ENCODE measurements at places on chromosomes 6 and 20.

- DNase-seq, result peak; percentile 72
Observed at GRCh38 chr6:144008120-144008811, at the start of gene PLAGL1. Gene PLAGL1, minus strand, starts transcription at chr6:144008259. Its CDS starts 60,123 bp downstream, at chr6:143948136.

DNA sequence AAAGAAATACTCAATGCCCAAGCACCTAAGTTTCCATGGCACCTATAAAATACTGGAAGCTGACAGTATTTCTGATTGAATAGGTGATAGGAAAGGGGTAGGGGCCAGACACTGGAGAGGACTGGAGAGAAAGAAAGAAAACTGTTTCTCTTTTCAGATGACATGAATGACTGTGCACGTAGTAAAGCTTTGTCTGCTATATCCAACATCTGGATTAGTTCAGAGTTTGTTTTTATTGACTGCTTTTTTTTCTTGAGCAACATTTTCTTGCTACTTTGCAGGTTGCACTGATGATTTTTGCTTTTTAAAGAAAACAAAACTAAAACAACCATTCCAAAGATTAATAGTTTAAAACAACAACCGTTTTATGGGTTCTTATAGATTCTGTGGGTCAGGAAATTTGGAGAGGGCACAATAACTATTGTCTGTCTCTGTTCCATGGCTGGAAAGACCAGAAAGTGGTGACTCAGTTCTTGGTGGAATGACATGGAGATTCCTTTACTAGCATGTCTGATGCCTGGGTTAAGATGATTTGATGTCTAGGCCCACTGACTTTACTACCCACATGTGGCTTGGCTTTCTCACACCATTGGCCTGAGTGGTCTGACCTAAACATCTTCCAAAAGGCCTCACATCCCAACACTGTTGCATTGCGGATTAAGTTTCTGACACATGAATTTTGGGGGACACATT lies 12.2 kb upstream of the LRP11 start:
- DNase-seq, result no peak

DNA sequence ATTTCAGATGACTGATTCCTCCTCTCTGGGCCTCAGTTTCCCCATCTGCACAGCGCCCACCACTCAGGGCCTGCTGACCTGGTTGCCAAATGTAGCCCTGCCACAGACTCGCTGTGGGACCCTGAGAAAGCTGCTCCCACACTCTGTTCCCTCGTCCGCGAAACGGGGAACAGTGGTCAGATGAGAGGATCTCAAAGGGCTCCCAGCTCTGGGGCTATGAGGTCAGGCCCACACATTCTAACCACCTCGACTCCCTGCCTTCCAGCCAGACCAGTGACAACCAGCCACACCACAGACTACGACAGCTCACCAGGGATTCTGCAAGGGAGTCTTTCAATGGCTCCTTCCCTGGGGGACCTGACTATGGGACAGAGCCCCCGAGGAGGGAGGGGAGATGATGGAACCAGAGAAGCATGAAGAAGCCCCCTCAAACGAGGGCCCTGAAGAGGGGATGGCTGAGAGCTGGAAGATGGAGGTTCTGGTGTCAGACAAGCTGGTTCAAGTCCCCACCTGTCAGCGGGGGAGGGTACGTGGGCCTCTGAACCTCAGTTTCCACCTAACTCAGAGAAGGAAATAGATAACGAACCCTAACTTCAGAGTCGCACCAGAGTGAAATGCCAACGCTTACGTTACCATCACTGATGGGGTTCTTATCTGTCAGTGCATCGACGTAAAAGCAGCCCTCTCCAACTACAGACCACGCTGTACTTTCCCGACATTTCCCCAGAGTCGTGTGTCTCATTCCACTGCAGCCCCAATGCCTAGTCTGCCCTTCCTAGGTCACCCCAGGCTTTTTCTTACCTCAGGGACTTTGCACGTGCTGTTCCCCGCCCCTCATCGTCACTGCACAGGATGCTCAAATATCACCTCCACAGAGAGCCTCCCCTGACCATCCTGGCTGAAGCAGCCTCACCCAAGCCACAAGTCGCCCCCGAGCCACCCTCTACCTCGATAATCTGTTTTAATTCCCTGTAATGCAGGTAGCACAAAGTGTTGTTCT lies 60.5 kb downstream of the PREX1 start:
- DNase-seq, result no peak

DNA sequence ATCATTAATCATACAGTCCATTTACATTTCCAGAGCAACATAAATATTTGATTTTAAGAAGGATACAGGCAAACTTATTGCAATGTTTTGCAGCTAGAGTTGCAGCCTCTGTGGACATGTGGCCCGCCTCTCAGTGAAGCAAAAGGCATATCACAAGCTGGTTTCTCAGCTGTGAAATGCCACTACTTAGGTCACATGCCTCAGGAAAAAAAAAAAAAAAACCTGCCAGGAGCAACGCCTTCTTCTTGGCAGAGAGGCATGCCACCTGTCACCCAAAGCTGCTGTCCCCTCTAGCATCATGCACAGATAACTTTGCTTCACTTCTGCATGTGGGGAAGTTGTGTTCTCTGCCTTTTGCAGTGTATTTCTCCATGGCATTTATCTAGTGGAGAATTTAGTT lies 18.5 kb downstream of the GRM1 start:
- DNase-seq, result peak; percentile 12

DNA sequence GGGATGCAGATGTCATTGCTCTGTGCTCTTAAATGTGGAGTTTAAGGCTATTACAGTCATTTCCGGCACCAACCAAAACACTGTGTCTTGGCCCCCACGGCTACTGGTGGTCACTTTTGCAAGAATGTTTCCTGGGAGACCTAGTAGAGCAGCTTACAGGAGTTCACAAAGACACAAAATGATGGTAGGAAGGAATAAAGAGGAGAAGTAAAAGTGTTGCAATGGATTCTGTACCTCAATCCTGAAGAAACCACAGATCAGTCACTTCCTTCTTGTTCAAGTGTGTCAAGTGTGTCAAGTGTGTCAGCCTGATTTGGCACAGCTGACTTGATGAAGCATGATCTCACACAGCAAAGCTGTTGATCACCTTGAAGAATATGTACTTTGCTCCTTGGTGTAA lies 344.0 kb downstream of the PLCB1 start:
- DNase-seq, result no peak

DNA sequence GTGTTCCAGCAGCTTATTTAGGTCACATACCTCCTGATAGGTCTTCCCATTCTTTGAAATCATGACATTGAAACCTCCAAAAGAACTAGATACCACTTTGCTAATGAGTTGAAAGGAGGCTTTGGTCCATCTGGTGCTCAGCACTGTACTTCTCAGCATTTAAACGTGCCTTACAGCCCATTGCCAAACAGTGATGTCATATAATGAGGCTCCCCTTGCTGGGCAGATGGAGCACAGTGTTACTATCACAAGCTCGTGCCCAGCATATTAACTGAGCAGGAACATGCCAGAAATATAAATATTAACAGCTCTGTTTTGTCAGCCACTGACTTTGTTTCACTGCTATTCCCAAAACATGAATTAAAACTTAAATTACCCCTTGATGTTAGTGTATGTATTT lies 25.5 kb upstream of the MAPK13 start:
- peak; percentile 72 for DNase-seq

DNA sequence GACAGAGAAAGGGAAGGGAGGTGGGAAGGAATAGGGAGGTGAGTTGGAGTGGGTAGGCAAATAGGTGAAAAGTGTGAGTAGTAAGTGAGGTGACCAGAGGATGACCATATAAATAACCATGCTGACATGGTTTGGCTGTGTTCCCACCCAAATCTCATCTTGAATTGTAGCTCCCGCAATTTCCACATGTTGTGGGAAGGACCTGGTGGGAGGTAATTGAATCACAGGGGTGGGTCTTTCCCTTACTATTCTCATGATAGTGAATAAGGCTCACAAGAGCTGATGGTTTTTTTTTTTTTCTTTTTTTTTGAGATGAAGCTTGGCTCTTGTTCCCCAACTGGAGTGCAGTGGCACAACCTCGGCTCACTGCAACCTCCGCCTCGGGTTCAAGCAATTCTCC lies 21.5 kb upstream of the SMIM13 start:
- DNase-seq, result no peak

GRCh38 chr20:10713161-10713560 lies 39.4 kb upstream of the JAG1 start:
- no peak for DNase-seq
